ENCODE measurements at places on chromosomes 5 and 9.

- DNase-seq, result no peak
Observed at GRCh38 chr5:158840193-158840592, 259.5 kb downstream of the EBF1 start.

- DNase-seq, result no peak
Observed at GRCh38 chr5:109907731-109908130, 218.0 kb downstream of the MAN2A1 start.

DNA sequence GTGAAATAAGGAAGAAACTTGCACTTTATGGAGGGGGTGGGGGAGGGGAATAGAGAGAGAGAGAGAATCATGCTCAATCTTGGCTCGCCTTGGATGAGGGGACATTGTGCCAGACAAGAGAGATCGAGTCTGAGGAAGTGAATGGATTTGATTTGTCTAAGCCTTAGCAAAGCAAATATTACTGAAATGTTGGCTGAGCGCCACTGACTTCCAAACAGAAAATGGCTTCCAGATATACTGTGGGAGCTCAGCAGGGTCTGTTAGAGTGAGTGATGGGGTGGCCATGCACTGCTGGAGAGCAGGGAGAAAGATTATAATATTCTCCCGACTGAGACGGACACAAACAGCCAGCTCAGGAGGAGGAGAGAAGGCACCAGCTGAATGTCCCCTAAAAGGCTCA is 34.5 kb downstream of the BRINP1 start:
- no peak for DNase-seq

- no peak for DNase-seq
Observed at GRCh38 chr5:1322955-1323802, 21.7 kb downstream of the CLPTM1L start.

DNA sequence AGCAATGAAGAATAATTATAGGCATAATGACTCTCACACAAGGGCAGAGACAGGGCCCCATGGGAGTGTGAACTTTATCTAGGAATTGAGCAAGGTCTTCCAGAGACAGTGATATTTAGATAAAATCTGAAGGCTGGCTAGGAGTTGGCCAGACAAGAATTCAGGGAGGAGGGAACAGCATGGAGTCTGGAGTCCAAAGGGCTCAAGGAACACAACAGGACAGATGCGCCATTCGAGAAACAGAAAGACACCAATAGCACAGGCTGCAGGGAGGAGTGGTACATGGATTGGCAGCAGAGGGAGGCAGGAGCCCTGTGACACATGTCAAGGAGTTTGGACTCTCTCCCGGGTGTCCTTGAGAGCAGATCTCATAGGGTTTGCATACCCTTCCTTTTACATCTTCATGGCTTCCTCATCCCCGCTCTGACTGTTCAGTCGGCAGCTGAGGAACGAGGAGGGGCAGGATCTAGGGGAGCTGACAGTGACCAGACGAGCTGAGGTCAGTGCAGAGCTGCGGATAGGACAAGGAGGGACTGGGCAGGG is 64.0 kb upstream of the XPA start:
- no peak for DNase-seq

- DNase-seq, result no peak
Observed at GRCh38 chr5:36310138-36310537, 8.4 kb upstream of the RANBP3L start.

- DNase-seq, result no peak
Observed at GRCh38 chr9:115194216-115194615, 76.3 kb upstream of the TNC start.

DNA sequence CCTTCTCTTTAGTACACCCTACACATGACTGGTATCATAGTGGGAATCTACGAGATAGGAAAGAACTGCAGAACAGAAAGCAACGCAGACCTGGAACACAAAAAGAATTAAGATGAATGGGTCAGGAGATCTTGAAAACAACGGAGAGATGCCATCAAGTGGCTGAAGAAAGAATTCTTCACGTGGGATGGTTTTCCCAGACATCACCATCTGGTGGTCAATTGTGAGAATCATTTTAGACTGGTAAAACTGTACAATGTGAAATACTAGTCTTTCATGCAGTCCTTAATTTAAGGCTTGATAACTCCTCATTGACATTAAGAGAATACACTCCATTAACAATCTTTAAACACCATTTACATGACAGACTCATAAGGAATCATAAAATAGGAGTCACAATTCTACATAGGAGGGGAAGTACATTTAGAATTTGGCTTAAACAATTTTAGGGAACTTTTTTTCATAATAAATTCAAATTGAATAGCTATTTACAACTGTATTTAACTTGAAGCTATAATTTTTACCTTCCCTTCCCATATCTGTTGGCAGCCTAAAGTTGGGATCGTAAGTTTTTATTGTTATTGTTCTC is 128.4 kb upstream of the TRPM3 start:
- DNase-seq, result no peak

DNA sequence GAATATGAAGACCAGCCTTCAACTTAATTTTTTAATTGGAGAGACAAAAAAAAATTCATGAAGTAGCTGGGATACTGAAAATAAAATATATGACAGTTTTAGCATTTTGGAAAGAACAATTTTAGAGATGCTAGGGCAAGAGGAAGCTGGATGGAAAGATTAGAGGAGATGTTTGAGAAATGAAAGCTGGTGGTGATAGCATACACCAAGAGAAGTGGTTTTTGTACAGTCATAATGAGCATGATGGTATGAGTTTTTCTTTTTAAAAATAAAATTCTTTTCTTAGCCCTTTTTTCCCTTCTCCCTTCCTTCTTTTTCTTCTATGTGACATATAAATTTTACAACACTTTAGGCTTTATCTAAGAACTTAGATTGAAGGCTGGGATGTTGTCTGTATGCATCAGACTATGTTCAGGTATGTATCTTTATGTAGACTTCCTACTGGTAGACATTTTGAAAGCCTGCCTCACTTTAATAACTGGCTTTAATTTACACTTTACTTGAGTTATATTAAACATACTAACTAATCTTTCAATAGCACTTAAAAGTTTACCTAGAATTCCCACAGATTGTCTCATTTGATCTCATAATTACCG is 522.5 kb downstream of the TLE4 start:
- DNase-seq, result no peak

GRCh38 chr5:115543365-115544042 is 1.1 kb downstream of the FEM1C start:
- no peak for DNase-seq

GRCh38 chr9:128892221-128892921 is 10.4 kb downstream of the LRRC8A start:
- DNase-seq, result peak; percentile 40

DNA sequence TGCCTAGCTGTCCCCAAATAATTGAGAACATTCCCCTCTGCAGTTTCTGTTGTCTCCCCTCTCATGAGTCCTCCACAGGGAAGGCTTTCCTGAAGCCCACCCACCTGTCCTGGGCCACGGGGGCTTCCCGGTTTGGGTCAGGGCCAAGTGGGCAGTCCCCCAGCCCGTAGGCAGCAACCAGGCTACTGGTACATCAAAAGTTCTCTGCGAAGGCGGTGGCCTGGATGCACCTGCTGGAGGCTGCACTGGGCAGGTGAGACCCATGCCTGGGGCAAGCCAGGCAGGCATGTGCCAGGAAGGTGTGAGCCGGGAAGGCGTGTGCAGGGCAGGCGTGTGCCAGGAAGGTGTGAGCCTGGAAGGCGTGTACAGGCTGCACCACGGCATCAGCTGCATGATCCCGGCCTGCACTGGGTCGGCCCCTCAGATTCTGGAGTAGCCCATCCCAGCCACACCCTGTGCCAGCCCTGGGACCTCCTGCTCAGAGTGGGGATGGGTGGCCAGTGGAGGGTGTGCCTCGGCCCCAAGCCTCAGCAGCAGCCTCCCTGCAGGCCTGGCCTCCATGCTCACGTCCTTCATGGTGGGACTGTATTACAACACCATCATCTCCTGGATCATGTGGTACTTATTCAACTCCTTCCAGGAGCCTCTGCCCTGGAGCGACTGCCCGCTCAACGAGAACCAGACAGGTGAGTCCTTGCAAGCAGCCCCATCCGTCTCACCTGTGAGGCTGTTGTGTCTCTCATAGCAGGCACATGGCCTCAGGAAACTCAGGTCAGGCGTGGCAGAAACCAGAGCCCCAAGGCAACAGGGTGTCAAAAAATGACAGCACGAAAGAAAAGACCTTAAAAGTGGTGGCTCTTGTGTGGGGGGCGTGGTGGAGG is 8.7 kb downstream of the SLC6A19 start:
- DNase-seq, result no peak

- no peak for DNase-seq
Observed at GRCh38 chr5:178536541-178537466, 53.4 kb downstream of the COL23A1 start.

DNA sequence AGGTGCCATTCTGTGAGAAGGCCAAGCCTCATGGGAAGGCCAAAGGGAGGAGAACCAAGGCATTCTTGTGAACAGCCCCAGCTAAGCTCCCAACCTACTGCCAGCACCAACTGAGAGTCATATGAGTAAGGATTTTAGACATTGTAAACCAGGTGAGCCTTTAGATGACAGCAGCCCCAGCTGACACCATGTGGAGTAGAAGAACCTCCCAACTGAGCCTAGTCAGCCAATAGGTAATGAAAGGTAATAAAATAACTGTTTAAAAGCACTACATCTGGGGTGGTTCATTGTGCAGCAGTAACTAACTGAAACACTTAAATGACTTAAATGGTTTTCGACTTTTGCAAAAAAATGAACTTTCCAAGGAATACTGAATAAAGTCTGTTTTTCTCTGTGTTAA is 172.6 kb upstream of the KIF2A start:
- no peak for DNase-seq

DNA sequence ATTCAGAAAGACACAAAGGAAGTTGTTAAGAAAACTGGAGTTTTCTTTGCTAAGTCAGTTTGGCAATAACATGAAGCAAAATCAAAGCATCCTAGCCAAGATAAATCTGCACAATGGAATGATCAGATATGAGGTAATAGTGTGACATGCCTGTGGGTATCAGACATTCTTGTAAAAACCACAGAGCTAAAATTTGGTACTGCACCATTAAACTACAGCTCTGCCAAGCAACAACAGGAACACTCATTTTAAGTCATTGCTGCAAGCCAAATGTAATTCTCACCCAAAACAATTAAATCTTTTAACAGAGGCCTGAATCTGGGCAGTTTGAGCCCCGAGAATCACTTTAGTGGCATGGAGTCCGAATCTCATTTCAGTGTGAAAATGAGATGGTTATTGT is 96.6 kb downstream of the VCAN start:
- DNase-seq, result no peak

DNA sequence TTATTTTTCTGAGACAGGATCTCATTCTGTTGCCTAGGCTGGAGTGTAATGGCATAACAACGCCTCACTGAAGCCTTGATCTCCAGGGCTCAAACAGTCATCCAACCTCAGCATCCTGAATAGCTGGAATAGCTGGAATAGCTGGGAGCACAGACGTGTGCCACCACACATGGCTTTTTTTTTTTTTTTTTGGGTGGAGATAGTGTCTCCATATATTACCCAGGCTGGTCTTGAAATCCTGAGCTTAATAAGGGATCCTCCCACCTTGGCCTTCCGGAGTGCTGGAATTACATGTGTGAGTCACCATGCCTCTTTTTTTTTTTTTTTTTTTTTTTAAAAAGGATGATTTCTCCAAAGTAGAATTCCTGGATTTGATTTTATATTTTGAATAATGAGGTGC is 60.7 kb downstream of the NSD1 start:
- no peak for DNase-seq

DNA sequence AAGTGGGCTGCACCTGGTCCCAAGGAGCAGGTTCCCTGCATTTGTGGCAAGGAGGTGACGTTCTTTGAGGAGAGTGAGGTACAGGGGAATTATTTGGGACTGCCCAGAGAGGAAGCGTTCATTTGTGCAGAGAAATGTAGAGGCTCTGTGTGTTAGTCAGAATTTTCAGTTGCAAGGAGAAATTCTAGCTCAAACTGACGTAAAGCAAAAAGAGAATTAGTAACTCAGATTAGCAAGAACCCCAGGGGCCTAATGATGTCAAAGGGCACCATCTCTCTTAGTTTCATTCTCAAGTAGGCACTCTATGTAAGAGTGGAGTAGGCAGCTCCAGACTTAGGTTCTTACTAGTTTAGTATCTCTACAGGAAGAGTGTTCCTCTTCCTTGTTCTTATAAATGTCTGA is 2.4 kb upstream of the TXN start:
- DNase-seq, result no peak

- no peak for DNase-seq
Observed at GRCh38 chr5:165201771-165202518, 1696.5 kb downstream of the MAT2B start.

DNA sequence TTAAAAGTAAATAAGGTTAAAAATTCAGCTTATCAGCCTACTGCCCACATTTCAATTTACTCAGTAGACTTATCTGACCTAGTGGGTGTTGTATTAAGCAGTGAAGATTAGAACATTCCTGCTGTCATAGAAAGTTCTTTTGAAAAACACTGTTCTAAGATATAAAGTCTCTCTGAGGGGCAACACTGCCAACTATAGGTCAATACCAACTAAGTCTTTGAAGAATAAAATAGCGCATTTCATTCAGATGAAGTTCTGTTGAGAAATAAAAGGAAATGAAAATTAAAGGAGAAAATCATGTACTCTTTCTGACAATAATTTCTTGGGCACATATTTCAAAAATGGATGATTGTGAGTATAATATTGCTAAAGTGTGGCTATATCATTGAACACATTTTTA is 86.8 kb downstream of the PTPRD start:
- no peak for DNase-seq

Data from activated gamma-delta T cell treated with Interleukin-2 at 50 U/mL for 16 hours (primary cell).